ENCODE measurements at places on chromosomes 7 and 10.
A peak's percentile ranks its signal among the peaks of the same experiment; 100 is the strongest.

DNA sequence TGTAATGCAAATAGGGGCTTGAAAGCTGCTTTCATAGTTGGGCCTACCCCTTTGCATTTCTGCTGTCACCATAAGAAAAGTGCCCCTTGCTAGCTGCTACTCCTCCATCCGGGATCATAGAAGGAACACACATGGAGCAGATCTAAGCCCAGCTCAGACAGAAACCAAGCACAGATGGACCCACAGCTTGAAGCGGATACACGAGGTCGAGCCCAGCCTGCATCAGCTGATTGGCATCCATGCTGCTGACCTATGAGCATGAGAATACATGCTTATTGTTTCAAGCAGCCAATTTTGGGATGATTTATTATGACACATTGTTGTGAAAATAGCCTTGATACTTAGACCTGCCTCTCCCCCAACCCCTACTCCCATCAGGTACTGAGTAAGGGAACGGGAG, 109.2 kb downstream of the ZNF467 start:
- no peaks in the 10 kb centered on the region for H3K36me3 ChIP-seq
- H3K27ac ChIP-seq = no peak overlapping the region
- H3K4me1 ChIP-seq = no peaks in the 10 kb centered on the region
- DNase-seq = no peak

GRCh38 chr7:108143658-108144420, 13.7 kb upstream of the LAMB4 start:
- no peak for DNase-seq
- no peak overlapping the region for H3K27ac ChIP-seq
- H3K36me3 ChIP-seq = no peaks in the 10 kb centered on the region
- no peaks in the 10 kb centered on the region for H3K4me1 ChIP-seq

DNA sequence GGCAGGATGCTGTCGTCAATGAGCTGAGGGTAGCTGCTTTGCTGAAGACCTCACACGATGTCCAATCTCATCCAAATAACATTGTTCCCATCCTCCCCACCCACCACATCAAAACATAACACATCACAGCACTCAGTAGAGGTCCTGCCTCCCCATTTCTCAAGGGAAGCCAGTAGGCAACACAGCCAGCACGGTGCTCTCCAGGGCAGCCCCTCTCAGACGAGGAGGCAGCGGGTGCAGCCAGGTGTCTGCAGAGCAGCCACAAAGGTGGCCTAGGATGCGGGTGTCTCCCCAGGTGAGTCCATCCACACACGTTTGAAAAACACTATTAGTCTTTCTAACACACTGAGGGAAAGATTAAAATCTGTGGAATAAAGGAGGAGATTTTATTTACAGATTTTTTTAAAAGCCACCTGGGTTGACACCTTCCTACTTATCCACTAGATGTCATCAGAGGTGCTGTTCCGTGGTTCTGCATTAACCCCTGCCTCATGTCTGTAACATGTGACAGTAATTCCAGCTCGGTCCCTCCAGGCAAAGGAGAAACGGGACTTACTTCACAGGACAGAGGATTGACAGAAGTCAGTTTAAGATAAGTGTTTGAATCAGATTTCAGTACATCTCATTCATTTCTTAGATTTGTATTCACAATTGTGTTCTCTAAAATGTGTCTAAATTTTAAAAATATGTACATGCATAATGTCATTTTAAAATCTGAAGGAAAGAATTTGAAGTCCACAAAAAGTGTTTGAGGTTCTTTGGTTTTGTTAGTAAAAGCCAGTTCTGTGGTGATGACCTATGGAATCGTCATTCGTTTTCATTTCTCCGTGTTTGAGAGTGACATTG, 68.0 kb downstream of the LANCL2 start:
- peaks cover 3% of the 10 kb centered on the region for H3K36me3 ChIP-seq
- no peak overlapping the region for H3K27ac ChIP-seq
- H3K4me3 ChIP-seq = no peak overlapping the region

GRCh38 chr10:3124412-3125175, 48.0 kb downstream of the PITRM1 start:
- H3K27ac ChIP-seq = no peak overlapping the region
- no peaks in the 10 kb centered on the region for H3K27me3 ChIP-seq
- H3K36me3 ChIP-seq = no peaks in the 10 kb centered on the region
- DNase-seq = no peak

- no peaks in the 10 kb centered on the region for H3K27me3 ChIP-seq
- no peaks in the 10 kb centered on the region for H3K4me1 ChIP-seq
- peak; percentile 19 for DNase-seq
- no peak overlapping the region for H3K27ac ChIP-seq
Observed at GRCh38 chr7:154503962-154504550, 451.9 kb downstream of the DPP6 start.

DNA sequence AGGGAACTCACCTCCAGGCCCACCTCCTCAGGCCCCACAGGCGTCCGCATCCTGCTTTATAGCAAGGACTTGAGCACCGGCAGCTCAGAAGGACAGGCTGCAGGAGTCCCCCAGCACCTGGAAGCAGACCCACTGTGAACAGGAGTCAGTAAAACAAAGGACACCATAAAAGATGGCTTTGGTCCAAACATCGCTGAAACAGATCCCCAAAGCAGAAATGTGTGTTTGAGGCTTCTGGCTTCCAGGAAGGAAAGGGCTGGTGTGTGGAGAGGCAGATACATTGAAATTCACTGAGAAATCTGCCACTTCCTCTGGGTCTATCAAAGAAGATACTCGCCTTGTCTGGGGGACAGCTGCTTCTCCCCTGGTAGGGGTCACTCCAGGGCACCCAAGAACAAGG, 286.2 kb downstream of the PLXNA4 start:
- H3K36me3 ChIP-seq = no peaks in the 10 kb centered on the region
- H3K4me1 ChIP-seq = peaks cover 26% of the 10 kb centered on the region
- H3K4me3 ChIP-seq = no peak overlapping the region
- 0 out of 3 replicates have a peak, but pooled peaks cover 2% of the 10 kb centered on the region for H3K27me3 ChIP-seq
- DNase-seq = no peak
- H3K27ac ChIP-seq = no peak overlapping the region

GRCh38 chr10:79628083-79628482, 17.3 kb downstream of the SFTPA1 start:
- peaks cover 13% of the 10 kb centered on the region for H3K4me1 ChIP-seq
- H3K27ac ChIP-seq = no peak overlapping the region
- no peaks in the 10 kb centered on the region for H3K36me3 ChIP-seq
- DNase-seq = no peak
- no peaks in the 10 kb centered on the region for H3K27me3 ChIP-seq
- H3K4me3 ChIP-seq = no peak overlapping the region

DNA sequence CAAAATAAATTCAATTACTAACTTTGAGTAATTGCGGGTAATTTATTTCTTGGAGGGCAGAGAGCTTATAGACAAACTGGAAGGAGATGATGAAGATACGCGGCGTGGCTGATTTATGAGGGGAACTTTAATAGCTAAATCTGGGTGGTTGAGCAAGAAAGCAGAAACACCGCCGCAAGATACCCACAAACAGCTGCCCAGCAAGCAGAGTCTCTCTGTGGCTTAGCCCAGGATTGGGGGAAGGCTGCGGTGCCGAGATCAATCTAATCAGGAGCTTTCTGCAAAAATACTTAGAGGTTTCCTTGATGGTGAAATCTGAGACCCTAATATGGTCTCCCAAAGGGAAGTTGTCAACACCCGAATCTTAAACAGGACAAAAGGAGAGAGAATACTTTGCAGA, 94.9 kb upstream of the MGMT start:
- H3K27me3 ChIP-seq = peaks cover 37% of the 10 kb centered on the region
- no peaks in the 10 kb centered on the region for H3K36me3 ChIP-seq
- H3K4me1 ChIP-seq = no peaks in the 10 kb centered on the region
- no peak for DNase-seq
- H3K27ac ChIP-seq = no peak overlapping the region

- H3K27ac ChIP-seq = no peak overlapping the region
- H3K27me3 ChIP-seq = no peaks in the 10 kb centered on the region
- no peak for DNase-seq
- no peaks in the 10 kb centered on the region for H3K4me1 ChIP-seq
- H3K36me3 ChIP-seq = no peaks in the 10 kb centered on the region
Observed at GRCh38 chr7:93301736-93302135, 69.6 kb downstream of the VPS50 start.

DNA sequence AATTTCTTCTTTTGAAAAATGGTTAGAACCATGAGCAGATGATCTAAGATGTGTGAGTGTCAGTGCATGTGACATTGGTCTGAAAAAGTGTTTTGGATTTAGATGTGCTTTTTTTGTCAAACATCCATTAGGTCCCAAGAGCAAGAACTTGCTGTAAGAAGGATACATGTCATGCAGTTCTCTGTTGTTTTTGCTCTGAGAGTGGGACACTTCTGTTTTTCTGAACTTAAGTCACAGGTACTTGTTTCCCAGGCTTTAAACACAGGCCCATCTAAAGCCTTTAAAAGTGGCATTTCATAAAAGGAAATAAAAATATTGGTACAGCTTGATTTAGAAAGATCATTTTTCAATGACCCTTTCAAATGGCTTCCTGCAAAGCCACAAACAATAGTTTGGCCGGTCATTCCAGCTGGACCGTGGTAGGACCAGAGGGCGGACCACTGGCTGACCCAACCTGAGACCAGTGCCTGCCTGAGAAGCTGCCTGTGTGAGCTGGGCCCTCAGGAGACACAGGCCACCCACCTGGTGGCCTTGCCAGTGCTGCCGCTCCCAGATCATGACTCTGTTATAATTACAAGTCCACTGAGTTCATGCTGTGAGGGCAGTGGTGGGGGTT, 92.7 kb downstream of the EEPD1 start:
- no peak overlapping the region for H3K27ac ChIP-seq
- H3K36me3 ChIP-seq = peaks cover 3% of the 10 kb centered on the region
- no peak for DNase-seq
- no peaks in the 10 kb centered on the region for H3K27me3 ChIP-seq
- H3K4me1 ChIP-seq = no peaks in the 10 kb centered on the region
- H3K4me3 ChIP-seq = no peak overlapping the region

DNA sequence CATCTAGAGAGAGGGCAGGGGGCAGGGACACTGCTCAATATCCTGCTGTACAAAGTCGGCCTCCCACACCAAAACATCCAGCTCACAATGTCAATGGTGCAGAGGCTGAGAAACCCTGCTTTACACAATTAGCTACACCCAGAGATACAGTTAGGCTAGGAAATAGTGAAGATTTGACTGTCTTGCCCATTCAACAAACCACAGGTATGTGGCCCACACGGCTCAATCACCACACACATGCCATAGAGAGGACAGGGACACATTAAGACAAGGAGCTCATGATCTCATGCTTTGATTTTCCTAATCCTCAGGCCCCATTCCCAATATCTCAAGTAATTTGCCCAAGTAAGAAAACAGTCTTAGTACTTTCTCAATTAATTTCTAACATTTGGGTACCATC, 110.4 kb downstream of the OSBPL3 start:
- H3K27me3 ChIP-seq = no peaks in the 10 kb centered on the region
- H3K36me3 ChIP-seq = peaks cover 24% of the 10 kb centered on the region
- no peak overlapping the region for H3K4me3 ChIP-seq
- no peaks in the 10 kb centered on the region for H3K4me1 ChIP-seq

DNA sequence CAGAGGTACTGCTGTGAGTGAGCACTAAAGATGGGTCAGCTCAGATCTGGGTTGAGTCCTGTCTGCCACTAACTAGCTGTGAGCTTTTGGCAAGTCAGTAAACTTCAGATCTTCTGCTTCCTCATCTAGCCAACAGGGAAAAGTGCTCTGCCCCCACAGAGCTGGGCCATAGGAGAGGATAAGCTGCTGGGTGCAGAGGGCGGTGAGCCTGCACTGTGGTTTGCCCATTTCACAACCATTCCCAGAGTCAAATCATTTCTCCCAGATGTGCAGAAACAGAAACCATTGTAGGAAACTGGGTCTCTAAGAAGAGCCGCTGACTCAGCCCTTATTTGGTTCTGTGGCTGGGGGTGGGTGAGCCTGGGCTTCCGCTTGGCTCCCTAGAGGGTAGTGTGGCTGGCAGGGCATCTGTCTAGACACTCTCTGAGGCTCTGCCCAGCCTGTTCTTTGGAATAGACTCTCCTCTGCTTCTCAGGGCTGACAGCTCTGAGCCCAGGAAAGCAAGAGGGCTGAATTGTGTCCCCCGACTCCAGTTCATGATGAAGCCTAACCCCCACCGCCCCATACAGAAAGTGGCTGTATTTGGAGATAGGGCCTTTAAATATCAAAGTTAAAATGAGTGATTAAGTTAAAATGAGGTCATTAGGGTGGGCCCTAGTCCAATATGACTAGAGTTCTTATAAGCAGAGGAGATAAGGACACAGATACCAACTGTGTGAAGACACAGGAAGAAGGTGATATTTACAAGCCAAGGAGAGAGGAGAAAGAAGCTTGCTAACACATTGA, 29.5 kb upstream of the ARHGAP22 start:
- no peaks in the 10 kb centered on the region for H3K4me1 ChIP-seq
- no peak overlapping the region for H3K27ac ChIP-seq
- H3K27me3 ChIP-seq = 0 out of 3 replicates have a peak, but pooled peaks cover 2% of the 10 kb centered on the region
- no peak overlapping the region for H3K4me3 ChIP-seq

DNA sequence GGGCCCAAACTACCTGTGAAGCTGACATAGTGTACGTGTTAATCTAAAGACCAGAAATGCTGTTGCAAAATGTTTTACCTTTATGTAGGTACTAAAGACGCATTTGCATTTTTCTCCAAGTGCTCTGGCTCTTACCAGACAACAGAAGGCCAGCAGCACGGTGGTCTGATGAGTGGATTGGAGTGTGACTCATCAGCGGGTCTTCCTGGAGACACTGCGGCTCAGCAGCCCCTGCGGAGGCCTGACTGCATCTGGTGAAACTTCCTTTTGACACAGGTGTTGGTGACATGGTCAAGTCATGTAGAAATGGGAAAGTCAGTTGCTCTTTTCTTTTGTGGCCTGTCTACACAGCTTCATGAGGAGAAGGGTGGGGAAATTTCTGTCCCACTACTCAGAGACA, 723.6 kb downstream of the INHBA start:
- no peaks in the 10 kb centered on the region for H3K27me3 ChIP-seq
- H3K36me3 ChIP-seq = no peaks in the 10 kb centered on the region
- DNase-seq = no peak
- H3K4me3 ChIP-seq = no peak overlapping the region
- no peaks in the 10 kb centered on the region for H3K4me1 ChIP-seq

DNA sequence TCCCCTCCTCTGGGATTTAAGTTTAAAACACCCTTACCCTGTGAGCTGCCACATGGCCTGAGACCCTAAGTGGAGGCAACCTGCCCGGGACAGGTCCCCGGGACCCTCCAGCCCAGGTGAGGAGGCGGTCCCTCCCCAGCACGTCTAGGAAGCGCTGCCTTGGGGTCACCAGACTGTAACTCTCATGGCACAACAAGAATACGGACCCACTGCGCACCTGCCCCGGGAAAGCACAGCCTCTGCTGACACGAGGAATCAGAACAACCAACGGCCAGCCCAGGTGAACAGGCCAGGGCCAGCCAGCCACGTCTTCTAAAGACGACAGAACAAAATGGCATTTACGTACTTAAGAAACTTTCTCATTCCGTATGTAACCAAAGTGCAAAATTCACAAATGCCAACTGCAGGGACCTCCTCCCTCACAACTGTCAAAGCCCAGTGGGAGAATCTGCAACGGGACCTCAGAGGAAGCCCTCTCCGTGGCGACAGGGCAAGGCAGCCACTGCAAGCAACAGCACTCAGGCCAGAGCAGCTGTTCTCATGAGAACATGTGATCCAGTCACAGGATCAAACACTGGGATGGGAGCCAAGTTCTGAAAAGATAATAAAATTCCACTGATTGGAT, 208.4 kb downstream of the DIP2C start:
- no peak overlapping the region for H3K4me3 ChIP-seq
- H3K4me1 ChIP-seq = no peaks in the 10 kb centered on the region
- no peaks in the 10 kb centered on the region for H3K27me3 ChIP-seq
- H3K27ac ChIP-seq = no peak overlapping the region
- DNase-seq = no peak

Measured in HepG2 (cell line).